HepG2 (cell line): ENCODE measurements at places on chromosomes 1 and 21.

GRCh38 chr1:43651902-43652301 lies 2.0 kb downstream of the KDM4A start:
- no peak for DNase-seq
- H3K4me1 ChIP-seq, result peaks cover 27% of the 10 kb centered on the region
- peak overlapping the region; percentile 88; the same call in 1 of the 2 replicates for H3K4me3 ChIP-seq
- peaks cover 11% of the 10 kb centered on the region for H3K36me3 ChIP-seq
- no peak overlapping the region for H3K27ac ChIP-seq

GRCh38 chr1:92877081-92877711 lies 45.4 kb downstream of the RPL5 start:
- H3K4me3 ChIP-seq, result no peak overlapping the region
- no peak for DNase-seq
- H3K27me3 ChIP-seq, result no peaks in the 10 kb centered on the region
- no peaks in the 10 kb centered on the region for H3K4me1 ChIP-seq
- H3K27ac ChIP-seq, result no peak overlapping the region

GRCh38 chr21:44012474-44013379 lies 618 bp downstream of the TRAPPC10 start:
- DNase-seq, result peak; percentile 65
- H3K27me3 ChIP-seq, result no peaks in the 10 kb centered on the region; the same call in 2 of the 3 replicates
- H3K36me3 ChIP-seq, result no peaks in the 10 kb centered on the region
- H3K4me1 ChIP-seq, result peaks cover 50% of the 10 kb centered on the region
- H3K4me3 ChIP-seq, result peak overlapping the region; percentile 83

DNA sequence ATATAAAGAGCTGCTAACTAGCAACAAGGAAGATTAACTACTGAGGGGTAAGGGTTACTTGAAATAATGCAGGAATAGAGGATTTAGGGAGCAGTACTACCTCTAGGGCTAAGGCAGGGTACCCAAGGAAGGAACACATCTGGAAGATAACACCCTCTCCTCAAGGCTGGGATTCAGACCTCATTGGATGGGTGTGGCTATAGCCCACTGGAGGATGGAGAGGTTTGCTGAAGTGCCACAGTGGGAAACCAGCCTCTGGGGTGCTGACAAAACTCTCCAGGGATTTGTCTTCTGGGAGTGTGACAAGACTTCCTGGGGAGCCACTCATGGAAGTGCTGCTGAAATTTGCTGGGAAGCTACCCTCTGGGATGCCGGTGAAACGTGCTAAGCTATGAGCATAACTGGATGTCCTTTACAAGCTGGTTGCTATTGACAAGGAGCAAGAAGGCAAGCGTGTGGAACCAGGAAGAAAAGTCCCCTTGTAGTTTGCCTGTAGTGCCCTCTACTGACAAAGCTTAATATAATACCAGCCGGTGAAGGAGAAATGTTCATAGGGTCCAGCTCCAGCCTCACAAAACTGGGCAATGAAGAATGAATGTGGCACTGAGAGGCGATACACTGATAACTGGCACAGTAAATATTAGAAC lies 122.8 kb upstream of the USP24 start:
- DNase-seq, result peak; percentile 35
- H3K27ac ChIP-seq, result no peak overlapping the region
- H3K4me1 ChIP-seq, result peaks cover 13% of the 10 kb centered on the region
- no peak overlapping the region for H3K4me3 ChIP-seq
- H3K36me3 ChIP-seq, result no peaks in the 10 kb centered on the region

DNA sequence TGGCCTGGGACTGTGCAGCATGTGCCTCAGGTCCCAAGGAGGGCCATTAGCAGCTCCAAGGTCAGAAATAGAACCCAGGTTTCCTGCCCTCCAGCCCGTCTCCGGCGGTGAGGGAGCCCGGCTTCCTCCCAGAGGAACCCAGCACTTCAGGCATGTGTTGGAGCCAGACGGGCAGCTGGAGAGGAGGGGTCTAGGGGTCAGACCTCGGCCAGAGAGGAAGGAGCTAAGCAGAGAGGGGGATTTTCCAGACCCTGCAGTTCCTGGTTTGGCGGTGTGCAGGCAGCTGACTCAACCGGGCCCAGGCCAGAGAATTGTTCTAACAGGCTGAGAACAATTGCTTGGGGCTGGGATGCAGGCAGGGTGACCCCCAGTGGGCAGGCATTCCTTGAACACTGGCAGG lies 37.1 kb downstream of the HSPG2 start:
- H3K36me3 ChIP-seq, result peaks cover 5% of the 10 kb centered on the region; the same call in 1 of the 2 replicates
- no peaks in the 10 kb centered on the region for H3K27me3 ChIP-seq
- H3K4me1 ChIP-seq, result peaks cover 57% of the 10 kb centered on the region
- no peak overlapping the region for H3K27ac ChIP-seq
- DNase-seq, result no peak

GRCh38 chr1:169513208-169513607 lies 27.5 kb upstream of the SLC19A2 start:
- peaks cover 30% of the 10 kb centered on the region for H3K4me1 ChIP-seq
- peaks cover 14% of the 10 kb centered on the region for H3K36me3 ChIP-seq
- no peak for DNase-seq
- no peak overlapping the region for H3K4me3 ChIP-seq
- H3K27ac ChIP-seq, result no peak overlapping the region

DNA sequence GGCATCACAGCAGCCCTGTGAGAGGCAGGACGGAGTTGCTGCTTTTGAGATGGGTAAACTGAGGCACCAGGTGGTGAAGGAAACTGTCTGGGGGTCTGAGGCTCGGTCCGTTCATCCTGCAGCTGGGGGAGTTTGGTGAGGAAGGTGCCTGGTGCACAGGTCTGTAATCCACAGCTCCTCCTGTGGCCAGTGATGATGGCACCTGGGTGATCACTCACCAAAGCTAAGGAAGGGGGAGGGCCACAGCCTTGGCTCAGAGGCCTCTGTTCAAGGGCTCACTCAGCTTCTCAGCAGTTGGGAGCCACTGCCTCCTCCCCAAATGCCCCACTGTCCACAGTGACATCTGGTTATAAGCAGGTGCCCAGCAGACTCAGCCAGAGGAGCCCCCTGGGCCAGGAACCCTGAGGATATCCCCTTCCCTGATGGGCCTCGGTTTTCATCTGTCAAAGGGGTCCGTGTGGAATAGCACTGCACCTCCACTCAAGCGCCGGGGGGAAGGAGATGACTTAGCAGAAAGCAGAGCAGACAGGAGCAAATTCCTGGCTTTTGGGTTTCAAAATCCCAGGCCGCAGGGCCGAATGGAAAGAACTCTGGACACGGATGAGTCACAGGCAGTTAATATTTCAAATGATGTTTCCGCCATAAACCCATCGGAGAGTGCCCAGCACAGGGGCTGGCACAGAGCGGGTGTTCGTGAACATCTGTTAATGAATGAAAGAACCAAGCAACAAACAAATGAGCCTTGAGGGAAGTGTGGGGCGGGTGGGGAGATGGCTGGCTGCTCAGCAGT lies 82.8 kb downstream of the DMRTB1 start:
- H3K27me3 ChIP-seq, result peaks cover 5% of the 10 kb centered on the region; the same call in 1 of the 2 replicates
- no peak for DNase-seq
- H3K27ac ChIP-seq, result no peak overlapping the region
- no peaks in the 10 kb centered on the region for H3K36me3 ChIP-seq
- no peak overlapping the region for H3K4me3 ChIP-seq

- no peaks in the 10 kb centered on the region for H3K36me3 ChIP-seq
- H3K4me1 ChIP-seq, result peaks cover 85% of the 10 kb centered on the region
- H3K27me3 ChIP-seq, result no peaks in the 10 kb centered on the region
- no peak for DNase-seq
These were observed 32.6 kb downstream of the NEK2 start for GRCh38 chr1:211642870-211643269.

- H3K36me3 ChIP-seq, result no peaks in the 10 kb centered on the region
- no peak overlapping the region for H3K27ac ChIP-seq
- no peak for DNase-seq
These were observed 32.4 kb downstream of the KIF21B start for GRCh38 chr1:200991097-200991614.

DNA sequence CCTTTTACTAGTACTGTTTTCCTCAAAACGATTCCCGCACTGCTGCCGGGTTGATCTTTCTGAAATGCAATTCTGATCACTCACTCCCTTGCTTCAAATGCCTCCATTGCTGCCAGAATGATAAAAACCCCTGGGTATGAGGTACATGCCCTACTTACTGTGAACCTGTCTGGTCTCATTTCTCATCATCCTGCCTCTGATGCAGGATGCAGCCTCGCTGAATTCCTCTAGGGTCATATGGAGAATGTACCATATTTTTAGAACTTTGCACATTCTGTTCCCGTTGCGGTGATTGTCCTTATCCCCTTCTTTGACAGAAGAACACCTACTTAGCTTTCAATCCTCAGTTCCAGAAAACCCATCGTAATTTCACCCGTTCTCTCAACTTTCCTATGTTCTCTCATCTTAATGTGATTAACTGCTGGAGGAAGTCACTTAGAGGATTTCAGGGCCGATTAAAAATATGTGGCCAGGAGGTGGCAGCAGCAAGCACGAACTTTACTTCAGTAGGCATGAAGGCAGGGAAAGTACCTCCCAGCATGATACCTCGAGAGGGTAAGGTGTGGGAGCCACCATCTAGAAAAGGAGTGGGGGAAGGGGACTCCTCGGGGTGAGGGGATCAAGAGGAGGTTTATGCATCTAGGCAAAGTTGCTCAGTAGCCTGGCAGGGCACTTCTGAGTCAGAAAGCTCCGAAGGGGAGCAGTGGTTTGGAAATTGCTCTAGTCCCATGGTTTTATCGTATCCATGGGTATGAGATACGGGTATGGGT lies 361.5 kb upstream of the ZP4 start:
- H3K4me3 ChIP-seq, result no peak overlapping the region
- no peak overlapping the region for H3K27ac ChIP-seq
- no peaks in the 10 kb centered on the region for H3K4me1 ChIP-seq
- no peaks in the 10 kb centered on the region for H3K36me3 ChIP-seq
- H3K27me3 ChIP-seq, result no peaks in the 10 kb centered on the region
- DNase-seq, result no peak

- H3K27ac ChIP-seq, result no peak overlapping the region
- no peaks in the 10 kb centered on the region for H3K27me3 ChIP-seq
- no peak for DNase-seq
- no peaks in the 10 kb centered on the region for H3K36me3 ChIP-seq
These were observed 41.8 kb upstream of the CAMTA1 start for GRCh38 chr1:6743189-6744101.

GRCh38 chr1:215824245-215824644 lies 257.1 kb downstream of the KCTD3 start:
- no peak overlapping the region for H3K27ac ChIP-seq
- no peak for DNase-seq
- no peaks in the 10 kb centered on the region for H3K36me3 ChIP-seq

DNA sequence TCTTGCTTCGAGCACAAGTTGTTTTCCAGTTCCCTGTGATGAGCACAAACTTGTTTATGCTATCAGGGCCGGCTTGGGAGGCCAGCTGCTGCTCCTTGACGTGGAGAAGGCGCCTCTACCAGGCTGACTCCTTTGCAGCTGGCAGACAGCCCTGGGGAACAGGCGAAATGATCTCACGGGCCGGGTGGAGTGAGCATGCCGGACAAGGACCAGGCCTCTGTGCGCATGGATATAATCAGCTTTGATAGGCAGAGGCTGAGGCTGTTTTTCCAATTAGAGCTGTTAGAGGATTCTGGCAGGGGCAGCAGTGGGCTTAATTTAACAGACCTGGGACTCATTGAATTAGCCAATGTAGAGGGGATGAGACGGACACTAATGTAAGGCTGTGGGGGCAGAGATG lies 38.9 kb downstream of the FAM163A start:
- H3K36me3 ChIP-seq, result no peaks in the 10 kb centered on the region
- peaks cover 42% of the 10 kb centered on the region; the same call in 2 of the 3 replicates for H3K27me3 ChIP-seq
- no peak overlapping the region for H3K27ac ChIP-seq
- H3K4me3 ChIP-seq, result no peak overlapping the region
- no peaks in the 10 kb centered on the region for H3K4me1 ChIP-seq
- no peak for DNase-seq

GRCh38 chr1:13764588-13765332 lies 64.8 kb downstream of the PRDM2 start:
- no peak overlapping the region for H3K27ac ChIP-seq
- peaks cover 6% of the 10 kb centered on the region; the same call in 1 of the 2 replicates for H3K4me1 ChIP-seq
- no peaks in the 10 kb centered on the region for H3K36me3 ChIP-seq
- DNase-seq, result no peak
- H3K4me3 ChIP-seq, result no peak overlapping the region

DNA sequence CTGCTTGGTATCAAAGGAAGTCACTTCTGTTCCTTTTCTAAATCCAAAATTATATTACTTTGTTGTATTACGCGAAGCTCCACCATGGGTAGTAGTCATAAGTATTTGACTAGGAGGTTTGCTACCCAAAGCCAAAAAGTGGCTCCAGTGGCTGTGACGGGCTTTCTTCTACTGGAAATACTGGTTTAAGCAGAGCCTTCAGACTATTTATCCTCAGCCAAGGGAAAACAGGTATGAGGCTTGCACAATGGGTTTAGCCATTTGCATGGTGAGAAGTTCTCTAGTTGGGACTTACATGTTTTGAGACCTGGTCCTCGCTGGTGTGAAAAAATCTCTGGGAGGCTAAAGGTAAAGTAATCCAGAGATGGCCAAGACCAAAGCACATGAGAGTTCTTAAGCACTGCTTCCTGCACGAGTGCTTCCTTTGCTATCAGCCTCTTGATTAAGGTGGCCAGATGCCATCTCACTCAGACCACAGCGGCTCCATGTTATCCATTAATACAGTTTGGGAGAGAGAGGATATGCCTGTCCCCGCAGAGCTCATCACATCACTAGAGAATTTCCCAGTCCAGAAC lies 121.2 kb downstream of the PIK3R3 start:
- H3K36me3 ChIP-seq, result peaks cover 30% of the 10 kb centered on the region
- no peaks in the 10 kb centered on the region for H3K4me1 ChIP-seq
- no peak overlapping the region for H3K4me3 ChIP-seq
- DNase-seq, result no peak
- no peak overlapping the region for H3K27ac ChIP-seq

DNA sequence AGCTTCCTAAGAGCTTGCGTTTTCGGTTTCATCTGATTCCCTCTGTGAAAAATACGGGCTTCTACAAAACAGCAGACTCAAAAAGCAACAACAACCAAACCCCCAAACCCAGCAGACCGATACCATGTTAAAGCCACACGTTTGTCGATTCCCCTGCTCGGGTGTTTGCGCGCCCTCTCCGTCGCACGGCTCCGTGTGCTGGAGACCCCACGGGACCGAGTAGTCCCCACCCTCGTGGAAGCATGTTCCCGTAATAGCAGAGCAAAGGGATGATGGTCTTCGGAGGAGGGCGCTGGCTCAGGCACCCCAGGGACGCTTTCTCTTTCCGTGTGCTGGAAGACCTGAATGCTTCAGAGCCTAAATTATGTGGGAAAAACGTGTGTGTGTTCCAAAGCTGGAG lies 42.7 kb downstream of the AGPAT3 start:
- no peaks in the 10 kb centered on the region for H3K27me3 ChIP-seq
- H3K4me1 ChIP-seq, result peaks cover 45% of the 10 kb centered on the region
- no peak overlapping the region for H3K27ac ChIP-seq
- H3K36me3 ChIP-seq, result peaks cover 6% of the 10 kb centered on the region; the same call in 1 of the 2 replicates
- H3K4me3 ChIP-seq, result no peak overlapping the region

DNA sequence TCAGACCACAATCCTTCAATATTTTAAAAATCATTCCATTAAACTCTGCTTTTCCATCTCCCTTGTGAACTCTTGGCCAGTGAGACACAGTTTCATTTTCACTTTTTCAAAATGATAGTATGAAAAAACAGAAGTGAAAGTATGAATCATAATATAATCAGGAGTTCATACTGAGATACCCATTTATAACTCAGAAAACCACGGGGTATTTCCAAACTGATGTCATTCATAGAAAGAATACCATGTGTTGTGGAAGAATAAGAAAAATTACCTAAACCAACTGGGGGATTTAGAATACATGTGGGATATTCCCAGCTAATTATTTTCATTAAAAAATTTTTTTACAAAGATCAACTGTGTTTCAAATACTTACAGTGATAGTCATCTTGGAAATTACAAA lies 149.9 kb downstream of the MRPL39 start:
- no peak for DNase-seq
- no peaks in the 10 kb centered on the region for H3K27me3 ChIP-seq
- H3K27ac ChIP-seq, result no peak overlapping the region
- no peaks in the 10 kb centered on the region for H3K36me3 ChIP-seq
- no peak overlapping the region for H3K4me3 ChIP-seq
- no peaks in the 10 kb centered on the region for H3K4me1 ChIP-seq
